ENCODE measurements at places on chromosomes 6 and 20.

DNA sequence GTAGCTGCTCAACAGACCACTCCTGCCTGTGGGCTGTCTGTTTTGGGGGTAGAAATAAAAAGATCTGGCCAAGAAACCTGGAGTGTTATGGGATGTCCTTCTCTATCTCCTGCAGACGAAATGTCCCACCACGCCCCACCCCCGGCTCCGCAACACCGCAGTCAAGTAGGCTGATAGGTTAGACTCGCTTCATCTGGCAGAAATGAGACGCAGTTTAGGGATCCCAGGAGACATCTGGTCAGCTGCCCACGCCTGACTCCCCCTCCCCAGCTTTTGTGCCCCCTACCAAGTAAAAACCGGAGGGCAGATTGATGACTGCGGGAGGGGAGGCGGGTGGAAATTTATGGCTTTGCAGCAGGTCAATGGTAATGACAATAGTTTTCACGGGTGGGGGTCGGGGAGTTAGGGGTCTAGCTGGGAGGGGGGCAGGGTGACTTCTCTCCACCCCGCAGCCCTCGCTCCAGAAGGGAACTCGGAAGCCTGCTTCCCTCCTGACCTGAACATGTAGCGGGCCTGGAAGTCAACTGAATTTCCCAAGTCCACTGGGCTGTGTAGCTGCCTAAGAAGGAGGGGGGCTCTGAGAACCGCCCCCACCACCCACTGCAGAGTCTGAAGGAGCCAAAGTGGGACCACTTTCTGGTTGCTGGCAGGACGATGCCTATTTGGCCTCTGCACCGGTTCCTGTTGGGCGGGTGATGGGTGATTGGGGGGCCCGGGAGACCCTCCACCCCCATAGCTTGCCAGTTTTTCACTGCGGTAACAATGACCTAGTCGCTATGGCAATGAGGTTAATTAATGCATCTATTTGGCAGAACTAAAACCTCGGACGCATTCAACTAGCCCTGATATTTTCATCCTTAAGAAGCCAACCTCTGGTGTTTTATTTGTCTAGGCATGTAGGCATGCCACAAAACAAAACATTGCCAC is 25.7 kb downstream of the PMEPA1 start:
- no peak for DNase-seq

DNA sequence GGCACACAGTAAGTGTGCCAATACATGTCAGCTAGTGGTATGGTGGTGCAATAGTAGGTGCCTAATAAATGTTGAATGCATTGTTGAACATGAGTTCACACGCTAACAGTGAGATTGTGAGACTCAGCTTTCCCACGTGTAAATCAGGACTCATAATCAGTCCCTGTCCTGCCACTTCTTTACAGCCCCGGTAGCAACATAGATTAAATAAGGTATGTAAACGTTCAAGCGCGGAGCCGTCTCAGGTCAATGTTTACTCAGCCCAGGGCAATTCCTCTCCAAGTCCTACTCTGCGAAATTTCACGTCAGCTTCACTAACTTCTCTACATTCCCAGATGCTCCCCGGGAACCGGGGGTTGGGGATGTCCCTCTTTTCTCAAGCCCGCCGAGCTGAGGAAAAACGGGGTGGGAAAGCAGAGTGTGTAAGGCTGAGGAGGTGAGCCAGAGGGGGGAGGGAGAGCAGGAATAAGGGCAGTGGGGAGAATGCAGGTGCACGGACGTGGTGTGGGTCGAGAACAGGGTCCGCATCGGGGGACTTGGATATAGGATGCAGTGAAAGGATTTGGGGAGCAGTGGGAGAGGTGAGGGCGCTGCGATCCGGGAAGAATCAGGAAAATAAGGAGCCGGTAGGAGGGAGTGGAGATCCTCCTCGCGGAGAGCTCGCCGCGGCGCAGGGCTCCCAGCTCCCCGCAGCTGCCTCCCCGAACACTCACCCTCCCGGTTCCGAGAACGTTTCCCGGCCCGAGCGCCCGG is 544 bp upstream of the TP53INP2 start:
- no peak for DNase-seq

- DNase-seq, result no peak
Observed at GRCh38 chr6:31090275-31090972, 22.0 kb downstream of the C6orf15 start.

DNA sequence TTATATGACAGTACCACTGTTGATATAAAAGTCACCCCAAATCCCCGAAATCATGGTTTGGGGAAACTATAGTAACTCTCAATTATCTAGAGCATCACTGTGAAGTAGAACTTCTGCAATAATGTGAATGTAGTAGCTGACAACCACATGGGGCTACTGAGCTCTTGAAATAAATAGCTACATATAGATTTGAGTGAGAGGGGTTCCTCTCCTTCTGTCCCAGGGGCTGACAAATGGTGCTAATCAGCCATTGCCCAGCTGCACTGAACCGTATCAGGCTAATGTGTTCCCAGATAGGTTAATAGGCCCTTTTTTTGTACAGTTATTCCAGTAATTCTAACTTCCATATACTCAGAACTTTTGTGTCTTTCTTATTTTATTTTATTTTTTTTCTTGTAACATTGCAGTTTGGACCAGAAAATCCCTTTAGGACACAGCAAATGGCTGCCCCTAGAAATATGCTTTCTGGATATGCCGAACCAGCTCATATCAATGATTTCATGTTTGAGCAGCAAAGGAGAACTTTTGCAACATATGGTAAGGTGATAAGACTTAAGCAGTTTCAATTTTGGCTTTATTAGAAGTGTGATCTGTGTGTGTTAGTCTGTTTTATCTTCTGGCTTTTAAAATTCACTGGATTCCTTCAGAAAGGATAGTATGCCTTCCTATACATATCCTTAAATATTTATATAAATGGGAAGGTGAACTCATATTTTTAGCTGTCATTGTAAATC is 21.1 kb downstream of the CDC40 start:
- no peak for DNase-seq

DNA sequence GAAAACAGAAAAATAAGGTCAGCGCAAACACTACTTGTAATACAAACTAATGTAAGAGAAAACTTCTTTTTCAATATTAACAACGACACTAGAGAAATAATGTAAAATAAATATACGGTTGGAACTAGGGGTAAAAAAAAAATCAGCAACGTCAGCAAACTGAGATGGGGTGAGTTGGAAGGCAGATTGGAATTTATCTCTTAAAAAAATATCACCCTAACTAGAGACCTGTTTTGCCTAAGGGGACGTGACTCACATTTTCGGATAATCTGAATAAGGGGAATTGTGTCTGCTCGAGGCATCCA is 705 bp upstream of the UTRN start:
- DNase-seq, result no peak

- no peak for DNase-seq
Observed at GRCh38 chr20:63968928-63969760, 586 bp downstream of the ZNF512B start.

GRCh38 chr6:1997702-1998101 is 247.7 kb downstream of the GMDS start:
- no peak for DNase-seq

- no peak for DNase-seq
Observed at GRCh38 chr6:138600726-138601125, 101.4 kb upstream of the NHSL1 start.

DNA sequence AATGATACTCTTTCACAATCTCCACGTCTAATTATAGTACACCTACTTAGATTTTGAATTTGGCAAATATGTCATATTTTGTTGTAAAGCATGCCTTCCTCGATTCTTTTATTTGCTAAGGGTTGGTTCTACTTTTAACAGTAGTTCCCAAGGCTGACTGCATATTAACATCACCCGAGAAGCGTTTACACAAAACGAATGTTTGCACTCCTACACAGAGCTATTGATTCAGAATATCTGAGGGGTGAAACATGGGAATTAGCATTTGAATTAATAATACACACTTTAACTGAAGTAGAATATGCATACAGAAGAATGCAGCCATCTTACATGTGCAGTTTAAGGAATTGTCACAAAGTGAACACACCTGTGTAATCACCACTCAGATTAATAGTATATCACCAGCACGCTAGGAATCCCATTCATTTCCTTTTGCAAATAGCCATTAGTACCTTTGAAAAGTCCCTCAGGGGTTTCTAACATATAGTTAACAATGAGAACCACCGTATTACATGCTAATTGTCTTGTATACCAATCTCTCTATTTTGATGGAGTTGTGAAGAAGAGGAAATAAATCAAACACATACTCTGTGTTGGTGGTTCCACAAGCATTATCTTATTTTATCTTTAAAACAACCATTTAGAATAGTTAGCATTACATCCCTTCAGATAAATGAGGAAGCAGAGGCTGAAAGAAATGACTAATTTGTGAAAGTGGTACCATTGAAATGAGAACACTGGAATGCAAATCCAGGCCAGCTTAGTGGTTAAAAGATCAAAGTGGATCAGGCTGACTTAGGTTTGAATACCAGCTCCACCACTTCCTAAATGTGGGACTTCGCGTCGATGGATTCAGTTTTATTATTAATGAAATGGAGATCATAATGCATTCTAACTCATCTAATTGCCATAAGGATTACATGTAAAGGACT is 317.6 kb downstream of the HDGFL1 start:
- no peak for DNase-seq

DNA sequence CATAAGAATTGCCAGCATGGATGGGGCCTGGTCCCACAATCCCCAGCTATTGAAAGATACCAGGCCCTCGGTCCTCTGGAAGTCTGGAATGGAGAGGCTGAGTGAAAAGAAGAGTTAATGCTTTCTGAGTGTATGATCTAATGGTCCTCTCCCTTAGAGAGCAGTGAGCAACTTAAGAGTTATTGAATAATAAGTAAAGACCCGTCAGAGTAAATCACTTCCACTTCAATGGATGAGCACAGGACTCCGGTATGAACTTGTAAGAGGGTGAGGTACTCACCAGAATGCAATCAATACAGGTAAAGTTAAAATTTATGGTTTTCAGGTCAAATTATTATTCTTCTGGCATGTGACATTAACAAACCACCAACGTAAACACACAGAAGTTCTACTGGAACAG is 39.9 kb downstream of the FAXC start:
- DNase-seq, result no peak

GRCh38 chr6:89501222-89501621 is 68.3 kb downstream of the ANKRD6 start:
- DNase-seq, result no peak

GRCh38 chr20:50879649-50880550 is 51.3 kb downstream of the ADNP start:
- DNase-seq, result no peak

DNA sequence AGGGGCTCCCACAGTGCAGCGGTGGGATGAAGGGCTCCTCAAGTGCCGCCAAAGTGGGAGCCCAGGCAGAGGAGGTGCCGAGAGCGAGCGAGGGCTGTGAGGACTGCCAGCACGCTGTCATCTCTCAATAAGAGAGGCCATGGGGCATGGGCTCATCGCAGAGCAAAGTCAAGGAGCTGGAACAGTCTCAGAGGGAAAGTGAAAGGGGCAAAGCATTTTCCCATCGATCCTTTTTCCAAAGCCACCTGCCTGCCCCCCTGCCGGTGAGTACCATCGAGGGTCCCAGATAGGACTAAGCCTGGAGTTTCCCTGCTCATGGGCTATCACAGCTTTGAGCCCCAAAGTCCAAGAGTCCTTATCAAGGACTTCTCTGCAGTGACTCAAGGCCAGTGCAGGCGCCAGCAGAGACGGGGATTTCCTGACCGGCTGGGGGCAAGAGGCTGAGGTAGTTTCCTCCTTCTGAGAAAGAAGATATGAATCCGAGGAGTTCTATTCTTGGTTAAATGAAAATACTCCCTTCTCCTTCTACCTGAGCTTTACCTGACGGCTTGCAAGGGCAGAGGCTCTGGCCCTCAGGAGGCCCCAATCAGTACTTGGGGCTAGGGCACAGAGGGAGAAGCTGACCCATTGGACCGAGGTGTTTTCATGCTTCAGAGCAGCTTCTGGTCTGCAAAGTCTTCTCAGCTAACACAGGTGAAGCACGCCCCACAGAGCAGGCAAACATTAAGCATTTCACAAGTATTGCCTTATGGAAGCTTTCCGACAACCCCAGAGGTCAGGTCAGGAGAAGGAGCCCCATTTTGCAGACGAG is 22.6 kb downstream of the ETV7 start:
- no peak for DNase-seq

DNA sequence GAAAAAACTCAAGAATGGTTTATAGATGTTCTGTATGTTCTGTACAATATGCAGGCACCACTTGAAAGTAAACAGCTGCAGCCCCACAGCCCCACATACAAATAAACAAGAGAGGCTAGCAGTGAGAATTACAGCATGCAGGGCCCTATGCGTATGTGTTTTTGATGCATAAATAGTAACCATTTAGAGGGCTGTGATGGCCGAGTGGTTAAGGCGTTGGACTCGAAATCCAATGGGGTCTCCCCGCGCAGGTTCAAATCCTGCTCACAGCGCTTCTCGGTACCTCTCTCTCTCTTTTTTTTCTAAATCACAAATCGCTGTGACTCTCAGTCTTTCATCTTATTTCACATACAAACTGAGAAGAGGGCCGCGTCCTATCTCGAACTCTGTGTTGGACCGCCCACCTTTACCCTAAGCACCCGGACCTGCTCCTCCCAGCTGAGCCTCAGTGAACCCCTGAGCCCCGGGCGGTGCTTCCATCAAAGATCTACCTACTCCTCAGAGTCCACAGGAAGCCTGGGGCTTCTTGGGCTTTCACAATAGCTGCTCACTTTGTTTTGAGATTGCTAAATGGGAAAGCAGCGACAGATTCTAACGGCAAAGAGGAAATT is 37.7 kb upstream of the PRSS16 start:
- no peak for DNase-seq

- DNase-seq, result no peak
Observed at GRCh38 chr6:166774770-166775169, 147.7 kb upstream of the RPS6KA2 start.

GRCh38 chr6:13560651-13561044 is 13.8 kb upstream of the SIRT5 start:
- DNase-seq, result no peak

DNA sequence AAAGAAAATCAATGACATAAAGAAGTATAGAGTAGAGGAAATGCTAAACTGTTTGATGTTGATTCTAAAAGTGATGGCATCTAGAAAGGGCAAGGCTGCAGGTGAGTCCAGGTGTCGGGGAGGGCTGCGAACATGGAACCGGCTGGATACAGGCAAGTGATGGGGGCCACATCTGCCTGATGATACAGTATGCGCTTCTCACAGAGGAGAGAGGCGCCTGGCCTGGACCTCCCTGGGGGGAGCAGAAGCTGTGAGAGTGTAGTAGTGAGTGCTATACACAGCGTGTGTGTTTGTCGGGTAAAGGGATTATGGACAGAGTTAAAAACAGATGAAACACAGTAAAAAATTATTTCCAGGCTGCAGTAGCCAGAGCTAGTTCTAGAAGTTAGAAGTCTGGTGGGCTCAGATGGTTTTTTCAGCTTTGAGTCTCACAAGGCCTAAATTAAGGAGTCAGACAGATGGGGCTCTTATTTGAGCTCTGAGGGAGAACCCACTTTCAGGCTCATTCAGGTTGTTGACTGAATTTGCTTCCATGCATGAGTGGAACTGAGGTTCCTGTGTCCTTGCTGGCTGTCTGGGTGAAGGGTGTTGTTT is 195.8 kb upstream of the ARG1 start:
- DNase-seq, result no peak

DNA sequence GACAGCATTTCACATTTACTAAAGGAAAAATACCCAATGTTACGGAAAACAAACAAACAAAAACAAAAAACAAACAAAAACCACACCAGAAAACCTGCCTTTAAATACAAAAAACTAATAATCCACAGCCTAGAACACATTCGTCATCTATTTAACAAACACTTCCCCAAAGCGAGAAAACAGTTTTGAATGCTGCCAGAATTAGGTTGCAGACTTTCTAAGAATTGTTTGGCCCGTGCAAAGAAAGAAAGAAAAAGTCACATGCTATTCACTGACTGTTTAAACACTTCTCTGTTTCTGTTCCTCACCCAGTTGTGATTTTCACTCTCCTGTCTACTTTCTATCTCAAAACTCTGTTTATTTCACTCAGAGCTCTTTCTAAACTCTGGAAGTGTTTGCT is 52.5 kb downstream of the BCAS1 start:
- no peak for DNase-seq

All from activated gamma-delta T cell treated with anti-CD3 and anti-CD28 coated beads, Interleukin-2, amount 50 U/mL, for 16 hours (primary cell).